ENCODE measurements at places on chromosomes 1 and 21.

- DNase-seq, result no peak
Measured at GRCh38 chr1:147099192-147099591, 73.1 kb downstream of the PRKAB2 start.

GRCh38 chr1:161763522-161764098 lies 2.5 kb upstream of the ATF6 start:
- DNase-seq, result no peak

DNA sequence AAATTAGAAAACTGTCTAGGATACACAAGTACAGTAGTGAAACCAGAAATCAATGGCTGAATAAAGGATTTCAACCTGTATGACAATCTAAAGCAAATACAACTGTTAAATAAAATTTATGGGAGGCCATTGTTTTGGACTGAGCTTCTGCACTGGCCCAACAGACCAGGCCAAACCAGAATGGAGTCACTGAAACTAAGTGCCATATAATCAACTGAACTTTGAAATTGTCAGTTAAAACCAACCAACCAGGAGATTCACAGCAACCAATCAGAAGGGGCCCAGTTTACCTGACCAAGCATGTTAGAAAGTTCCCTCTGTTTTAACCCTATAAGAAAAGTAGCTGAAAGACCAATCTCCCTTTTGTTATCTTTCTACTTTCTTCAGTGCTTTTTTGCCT lies 30.5 kb upstream of the SOAT1 start:
- no peak for DNase-seq

DNA sequence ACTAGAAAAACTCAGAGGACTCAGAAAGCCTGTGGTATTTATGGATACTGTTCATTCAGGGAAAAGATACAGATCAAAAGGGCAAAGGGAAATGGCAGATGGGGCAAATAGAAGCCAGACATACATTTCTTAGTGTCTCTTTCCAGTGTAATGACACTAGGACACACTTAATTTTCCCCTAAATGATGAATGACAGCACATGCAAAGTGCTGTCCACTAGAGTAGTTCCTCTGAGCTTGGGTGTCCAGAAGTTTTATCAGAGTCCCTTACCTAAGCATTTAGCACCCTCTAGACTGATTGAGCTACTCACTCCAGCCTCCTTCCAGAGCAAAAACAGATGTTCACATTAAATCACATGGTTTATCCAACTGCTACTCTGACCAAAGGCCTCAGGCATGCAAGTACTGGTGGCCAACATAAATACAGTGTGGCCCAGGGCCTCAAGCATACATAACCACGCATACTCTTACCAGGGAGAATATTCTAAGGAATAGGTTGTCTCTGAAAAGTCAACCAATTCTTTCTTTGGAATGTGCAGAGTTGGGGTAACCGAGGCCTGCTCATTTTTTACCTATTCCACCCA lies 166.9 kb downstream of the NCAM2 start:
- DNase-seq, result no peak

DNA sequence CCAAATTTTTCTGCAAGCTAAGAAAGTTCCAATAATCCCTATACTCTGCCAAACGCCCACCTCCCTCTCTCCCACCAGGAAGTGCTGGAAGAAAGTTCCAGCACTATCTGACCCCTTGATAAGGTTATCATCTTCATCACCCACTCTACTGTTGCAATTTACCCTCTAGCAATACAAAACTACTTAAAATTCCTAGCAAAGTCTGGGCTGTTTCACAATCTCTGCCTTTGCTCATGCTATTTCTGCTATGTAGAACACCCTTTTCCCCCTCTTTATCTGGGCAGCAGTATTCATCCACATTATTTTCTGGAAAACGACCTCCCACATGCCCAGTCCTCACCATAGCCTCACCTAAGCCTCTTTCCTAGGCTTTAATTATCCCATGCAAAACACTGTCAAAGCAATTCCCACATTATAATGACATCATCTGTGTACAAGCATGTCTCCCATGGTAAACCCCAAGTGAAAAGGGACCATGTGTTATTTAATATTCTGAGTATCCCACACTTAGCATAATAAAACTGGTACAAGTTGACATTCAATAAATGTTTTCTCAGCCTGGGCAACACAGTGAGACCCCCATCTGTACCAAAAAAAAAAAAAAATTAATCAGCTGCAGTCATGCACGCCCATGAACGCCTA lies 12.0 kb downstream of the F11R start:
- DNase-seq, result no peak

DNA sequence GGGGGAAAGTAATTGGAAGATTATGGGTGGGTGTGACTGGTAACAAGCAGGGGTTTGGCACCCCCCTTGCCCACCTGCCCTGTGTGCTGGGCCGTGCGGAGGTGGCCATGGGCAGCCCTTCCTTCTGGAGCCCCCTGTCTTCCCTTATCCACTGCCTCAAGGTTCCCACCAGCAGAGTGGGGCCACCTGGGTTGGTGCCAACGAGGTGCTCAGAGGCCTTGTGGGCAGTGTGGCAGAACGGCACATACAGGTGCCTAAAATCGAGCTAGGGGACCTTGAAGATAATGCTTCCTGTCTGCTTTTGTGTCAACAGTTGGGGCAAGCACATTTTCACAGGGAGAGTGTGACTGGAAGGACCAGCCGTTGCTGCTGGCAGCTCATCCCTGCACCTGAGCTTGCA lies 161.8 kb downstream of the PCBP3 start:
- no peak for DNase-seq

GRCh38 chr1:91053630-91054029 lies 31.8 kb upstream of the ZNF644 start:
- no peak for DNase-seq

- DNase-seq, result no peak
Measured at GRCh38 chr1:80818211-80818610, 982.5 kb upstream of the ADGRL2 start.

GRCh38 chr1:170145061-170145460 lies 698 bp upstream of the NTMT2 start:
- no peak for DNase-seq

- no peak for DNase-seq
Measured at GRCh38 chr1:65362545-65362944, 53.2 kb downstream of the DNAJC6 start.

- DNase-seq, result no peak
Measured at GRCh38 chr1:80050085-80050484, 1043.6 kb upstream of the ADGRL4 start.

DNA sequence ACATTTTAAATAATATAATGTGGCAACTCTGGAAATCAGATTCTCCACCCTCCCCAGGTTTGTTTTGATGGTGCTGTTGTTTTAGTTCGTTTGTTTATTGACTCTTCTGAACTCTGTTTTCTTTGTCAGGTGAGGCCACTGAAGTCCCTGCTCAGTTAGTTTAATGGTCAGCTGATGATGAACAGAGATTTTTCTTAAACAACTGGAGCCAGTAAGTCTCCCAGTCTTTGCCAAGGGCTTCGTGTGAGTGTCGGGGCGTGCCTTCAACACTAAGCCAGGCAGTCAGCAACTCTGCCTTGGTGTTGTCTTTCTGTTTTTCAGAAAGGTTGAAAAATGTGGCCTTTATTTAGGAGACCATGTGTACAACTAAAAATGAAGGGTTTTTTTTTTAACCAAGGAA lies 58.9 kb downstream of the TEX35 start:
- DNase-seq, result no peak

DNA sequence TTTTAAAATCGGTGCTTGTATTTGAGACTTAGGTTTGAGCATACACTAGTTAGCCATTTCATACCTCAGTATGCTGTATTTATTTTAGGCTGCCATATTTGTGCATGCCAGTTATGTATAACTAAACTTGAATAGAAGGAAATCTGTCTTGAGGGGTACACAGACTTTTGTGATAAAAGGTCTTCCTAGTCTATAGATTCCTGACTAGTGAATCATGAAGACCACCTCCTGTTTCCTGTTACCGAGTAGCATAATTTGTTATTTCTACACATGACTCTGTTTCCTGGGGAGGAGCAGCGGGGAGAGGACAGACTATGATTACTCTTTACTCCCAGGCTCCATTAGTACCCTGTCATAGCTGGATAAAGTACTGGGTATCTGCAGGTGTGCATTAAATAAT lies 316.8 kb upstream of the SNX7 start:
- DNase-seq, result no peak

DNA sequence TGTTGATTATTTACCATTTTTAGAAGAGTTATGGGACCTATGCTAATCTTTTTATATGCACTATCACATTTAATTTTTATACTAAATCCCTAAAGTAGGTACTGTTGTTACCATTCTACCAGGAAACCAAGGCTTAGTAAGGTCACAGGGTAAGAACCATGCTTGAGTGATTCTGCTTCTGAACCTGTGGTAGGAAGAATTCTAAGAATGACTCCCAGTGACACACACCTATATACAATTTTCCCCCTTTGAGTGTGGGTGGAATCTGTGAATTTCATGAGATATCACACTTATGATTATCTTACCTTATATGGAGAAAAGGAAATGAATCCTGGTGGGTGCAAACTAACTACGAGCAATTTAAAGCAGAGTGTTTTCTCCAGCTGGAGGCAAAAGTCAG lies 391.0 kb downstream of the USH2A start:
- DNase-seq, result no peak

GRCh38 chr1:89907727-89908212 lies 86.9 kb downstream of the LRRC8D start:
- no peak for DNase-seq

All from posterior vena cava (tissue), 2 donors.